Activated B cell treated with CpG ODN at 0.5 μM for 24 hours (primary cell): ENCODE measurements at places on chromosomes 12 and 14. TPM values are rescaled to one million over a fixed set of nuclear protein-coding genes. Genes with fewer than 3 reads are reported as not detected.
A peak's percentile ranks its signal among the peaks of the same experiment; 100 is the strongest.

LMNTD1 gene
- not detected in 2 replicates for total RNA-seq

AJUBA gene
- 0.29 and 0.67 TPM in 2 replicates for total RNA-seq

CD27 gene
- 39.3 and 43.8 TPM in 2 replicates for total RNA-seq

DNA sequence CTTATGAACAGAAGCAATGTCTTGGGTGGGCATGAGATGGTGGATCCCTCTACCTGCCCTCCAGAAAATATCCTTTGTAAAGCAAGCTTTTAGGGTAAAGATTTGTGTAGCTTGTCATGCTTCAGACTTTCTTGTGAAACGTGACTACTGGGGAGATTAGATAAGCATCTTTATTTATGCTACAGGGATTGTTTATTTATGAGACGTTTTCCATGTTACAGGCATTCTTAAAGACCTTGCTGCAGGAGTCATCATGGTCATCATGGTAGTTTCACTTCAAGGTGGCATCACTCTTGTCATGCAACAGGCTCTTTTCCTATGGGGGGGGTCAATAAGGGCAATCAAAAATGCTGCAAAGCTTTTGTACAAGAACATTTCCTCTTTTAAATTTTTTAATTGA lies 8.2 kb upstream of the MIS18BP1 start:
- H3K4me3 ChIP-seq, result no peak overlapping the region
- peaks cover 8% of the 10 kb centered on the region for H3K27me3 ChIP-seq
- no peak overlapping the region for H3K27ac ChIP-seq
- DNase-seq, result no peak
- H3K4me1 ChIP-seq, result no peaks in the 10 kb centered on the region

DNA sequence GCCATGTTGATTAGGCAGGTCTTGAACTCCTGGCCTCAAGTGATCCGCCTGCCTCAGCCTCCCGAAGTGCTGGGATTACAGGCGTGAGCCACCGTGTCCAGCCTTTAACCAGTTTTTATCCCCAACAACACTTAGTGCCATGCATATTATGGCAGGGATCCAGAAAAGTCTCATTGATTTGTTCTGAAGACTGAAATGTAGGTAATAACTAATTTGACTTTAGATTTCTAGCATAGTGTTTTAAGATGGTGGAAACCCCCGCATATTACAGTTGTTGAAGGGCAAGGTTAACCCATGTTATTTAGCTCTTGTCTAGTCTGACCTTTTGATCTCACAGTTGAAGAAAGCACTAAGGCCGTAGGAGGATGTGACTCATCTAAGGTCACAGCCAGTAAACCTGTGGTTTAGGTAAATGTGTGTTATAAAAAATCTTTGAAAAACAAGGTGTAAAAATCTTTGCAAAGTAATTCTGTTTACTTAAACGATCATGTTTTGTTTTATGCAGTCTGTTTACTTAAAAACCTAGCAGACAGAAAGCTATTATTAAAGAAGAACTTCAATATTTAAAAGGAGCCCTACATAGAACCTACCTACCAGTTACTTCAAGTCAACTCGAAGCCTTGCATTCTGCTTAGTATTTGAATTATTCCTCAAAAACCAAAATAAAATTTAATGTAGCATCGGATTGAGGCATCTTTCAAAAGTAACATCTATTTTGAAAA lies 24.8 kb downstream of the BICDL1 start:
- DNase-seq, result no peak
- no peaks in the 10 kb centered on the region for H3K27me3 ChIP-seq

GRCh38 chr12:71243370-71243769 lies 85.6 kb upstream of the TSPAN8 start:
- no peak overlapping the region for H3K4me3 ChIP-seq

GRCh38 chr12:103495469-103496456 lies at the start of gene C12orf42:
C12orf42 (minus strand) TSS chr12:103495968; CDS start chr12:103478426, 17,542 bp downstream.
- peak; percentile 80 for DNase-seq
- H3K4me1 ChIP-seq, result peaks cover 45% of the 10 kb centered on the region
- no peaks in the 10 kb centered on the region for H3K27me3 ChIP-seq
- no peaks in the 10 kb centered on the region for H3K36me3 ChIP-seq
